ENCODE measurements at places on chromosomes 2 and 18.

DNA sequence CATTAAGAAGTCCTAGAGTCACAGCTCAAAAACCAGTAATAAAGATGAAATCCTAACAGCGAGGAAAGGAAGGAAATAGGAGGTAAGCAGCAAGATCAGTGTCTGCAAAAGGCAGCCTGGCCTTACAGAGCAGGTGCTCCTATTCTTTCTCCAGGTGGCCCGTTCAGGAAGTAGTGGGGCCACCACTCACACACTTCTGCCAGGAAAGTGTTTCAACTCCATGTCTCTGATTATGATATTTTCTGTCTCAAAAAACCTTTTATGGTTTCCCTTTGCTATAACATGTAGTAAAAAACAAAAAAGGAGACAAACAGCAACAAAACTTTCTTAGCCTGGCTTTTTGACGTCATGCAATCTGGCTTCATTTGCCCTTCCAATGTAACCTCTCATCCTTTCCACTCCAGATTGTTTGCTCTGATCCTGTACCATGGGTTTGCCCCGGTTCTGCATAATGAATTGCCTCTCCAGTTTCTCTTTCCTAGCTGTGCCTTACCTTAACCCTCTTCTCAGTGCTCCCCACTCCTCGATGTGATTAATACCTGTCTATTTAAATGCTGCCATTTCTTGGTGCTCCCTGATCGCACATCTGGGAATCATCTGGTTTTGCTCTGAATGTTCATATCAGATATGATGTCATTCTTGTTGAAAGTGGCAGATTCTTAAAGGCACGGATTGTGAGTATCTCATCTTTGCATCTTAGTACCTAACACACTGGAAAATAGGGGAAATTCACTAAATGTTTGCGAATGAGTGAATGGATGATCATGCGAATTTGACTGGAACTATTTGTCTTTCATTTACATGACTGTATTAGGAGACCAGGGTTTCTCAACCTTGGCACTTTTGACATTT is 50.6 kb upstream of the PTPRM start:
- no peak for DNase-seq

GRCh38 chr18:47215554-47216138 is 35.8 kb downstream of the SKOR2 start:
- DNase-seq, result no peak

DNA sequence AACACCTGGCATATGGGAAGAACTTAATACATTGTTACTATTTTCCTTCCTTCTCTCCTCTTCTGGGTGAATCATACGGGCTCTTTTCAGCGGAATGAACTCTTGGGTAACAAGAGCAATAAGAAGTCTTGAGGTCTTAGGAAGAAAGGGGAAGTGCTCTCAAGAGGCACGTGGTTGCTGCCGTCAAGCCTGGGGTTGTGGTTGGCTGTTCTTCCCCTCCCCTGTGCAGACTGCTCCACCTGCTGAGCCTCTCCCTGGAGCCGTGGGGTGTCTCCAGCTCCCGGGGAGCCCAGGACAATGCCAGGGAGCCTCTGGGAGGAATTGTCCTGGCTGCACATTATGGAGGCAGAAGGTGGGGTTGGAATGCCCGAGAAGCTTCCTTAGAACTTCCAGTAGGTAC is 19.4 kb downstream of the TOGARAM2 start:
- peak; percentile 29 for DNase-seq

GRCh38 chr2:212692466-212692865 is 153.9 kb upstream of the ERBB4 start:
- DNase-seq, result no peak

DNA sequence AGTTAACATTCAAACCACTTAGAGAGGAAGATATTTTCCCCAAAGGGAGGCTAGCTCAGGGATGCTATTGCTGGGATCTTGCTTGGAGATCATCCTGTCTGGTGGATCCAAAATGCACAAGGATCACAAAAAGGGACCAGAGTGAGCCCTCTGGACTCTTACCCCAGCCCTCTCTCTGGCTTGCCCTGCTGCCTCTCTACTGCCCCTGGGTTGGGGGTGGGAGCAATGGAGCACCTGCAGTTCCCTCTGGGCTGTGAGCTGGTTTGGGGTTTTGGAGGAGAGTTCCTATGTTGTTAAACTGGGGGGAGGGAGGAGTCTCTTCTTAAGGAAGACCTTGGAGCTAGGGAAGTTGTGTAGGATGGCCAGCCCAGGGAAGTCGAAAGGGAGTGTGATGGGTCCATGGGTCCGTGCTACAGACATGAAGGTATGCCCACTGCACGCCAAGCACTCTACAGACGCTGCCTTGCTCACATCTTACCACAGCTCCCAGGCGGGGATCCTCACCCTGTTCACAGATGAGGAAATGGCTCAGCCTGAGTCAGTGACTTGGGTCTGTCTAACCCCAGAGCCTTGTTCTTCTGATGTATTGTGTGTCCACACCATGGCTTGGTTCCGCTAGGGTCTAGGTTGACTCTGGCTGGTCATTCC is 3.8 kb downstream of the LBH start:
- DNase-seq, result no peak

GRCh38 chr2:110219496-110220189 is 7.3 kb upstream of the MTLN start:
- DNase-seq, result no peak

GRCh38 chr18:39340418-39340817 is 1774.8 kb upstream of the CELF4 start:
- DNase-seq, result no peak

DNA sequence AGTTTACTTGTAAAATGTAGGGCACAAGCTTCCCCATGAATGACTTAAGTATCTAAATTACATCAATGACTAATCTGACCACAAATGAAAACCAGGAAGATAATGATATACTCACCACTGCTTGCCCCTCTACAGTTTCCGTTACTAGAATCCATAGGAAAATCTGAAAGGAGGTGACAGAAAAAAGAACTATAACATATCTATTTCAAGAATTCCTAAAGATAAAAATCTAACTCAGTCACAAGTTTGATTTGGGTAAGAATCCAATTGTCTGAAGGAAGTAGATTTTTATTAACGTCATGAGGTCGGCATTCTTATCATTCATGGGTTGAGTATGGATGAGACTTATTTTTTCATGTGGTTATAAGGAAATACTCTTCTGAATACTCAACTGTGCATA is 7.8 kb downstream of the FRZB start:
- no peak for DNase-seq

DNA sequence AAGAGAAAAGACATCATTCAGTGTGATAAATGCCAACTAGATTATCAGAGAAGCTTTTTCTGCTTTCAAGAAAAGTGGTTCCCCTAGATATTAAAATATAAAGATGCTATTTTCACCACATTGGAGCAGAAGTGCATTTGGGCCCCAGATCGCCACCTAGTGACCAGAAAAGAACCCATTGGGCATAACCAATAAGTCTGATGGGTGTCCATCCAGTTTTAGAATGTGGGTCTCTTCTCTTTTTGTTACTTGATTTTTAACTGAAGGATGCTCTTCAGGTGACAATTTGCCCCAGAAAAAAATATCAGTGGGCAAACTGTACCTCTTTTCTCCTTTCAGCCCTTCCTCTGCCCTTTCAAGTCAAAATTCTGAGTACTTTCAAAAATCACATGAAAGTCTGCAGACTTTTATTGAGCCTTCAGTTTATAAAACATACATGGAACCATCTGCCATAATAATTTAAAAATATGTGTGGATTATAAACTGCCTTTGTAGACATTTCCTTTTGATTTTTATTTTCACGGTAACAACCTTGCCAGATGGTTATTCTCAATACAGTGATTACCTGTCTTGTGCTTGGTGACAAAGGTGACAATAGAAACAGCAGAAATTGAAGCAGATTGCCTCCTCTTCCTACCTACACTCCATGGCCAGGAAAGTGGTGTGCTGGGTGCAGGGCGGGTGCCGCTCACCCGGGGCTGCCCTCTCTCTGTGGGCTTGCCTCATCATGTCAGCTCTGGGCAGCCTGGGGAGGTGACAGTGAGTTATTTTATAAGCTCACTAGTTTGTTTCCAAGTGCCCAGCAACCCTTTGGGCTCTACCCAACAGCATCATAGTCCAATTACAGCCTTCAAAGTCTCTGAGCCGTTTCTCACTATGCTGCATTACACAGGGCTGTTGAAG is 124.5 kb downstream of the DCDC2C start:
- DNase-seq, result no peak

- no peak for DNase-seq
Measured at GRCh38 chr2:41647468-41648050, 400.3 kb upstream of the PKDCC start.

DNA sequence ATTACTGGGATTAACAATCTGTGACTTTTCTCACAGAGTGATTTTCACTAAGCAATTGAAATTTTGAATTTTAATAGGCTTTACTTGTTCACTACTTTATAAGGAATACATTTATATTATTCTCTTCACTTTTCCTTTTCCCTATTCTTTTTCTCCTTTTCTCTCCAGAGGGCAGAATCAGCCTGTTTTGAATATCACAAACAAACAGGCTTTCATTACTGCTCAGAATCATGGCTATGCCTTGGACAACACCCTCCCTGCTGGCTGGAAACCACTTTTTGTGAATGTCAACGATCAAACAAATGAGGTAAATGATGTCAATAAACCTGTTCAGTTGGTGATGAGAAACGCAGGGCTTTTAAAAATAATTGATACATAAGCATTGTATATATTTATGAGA is 35.3 kb downstream of the CPS1 start:
- DNase-seq, result no peak

GRCh38 chr2:155115846-155116245 is 417.4 kb downstream of the KCNJ3 start:
- no peak for DNase-seq

GRCh38 chr2:120430957-120431356 is 85.0 kb downstream of the INHBB start:
- no peak for DNase-seq

DNA sequence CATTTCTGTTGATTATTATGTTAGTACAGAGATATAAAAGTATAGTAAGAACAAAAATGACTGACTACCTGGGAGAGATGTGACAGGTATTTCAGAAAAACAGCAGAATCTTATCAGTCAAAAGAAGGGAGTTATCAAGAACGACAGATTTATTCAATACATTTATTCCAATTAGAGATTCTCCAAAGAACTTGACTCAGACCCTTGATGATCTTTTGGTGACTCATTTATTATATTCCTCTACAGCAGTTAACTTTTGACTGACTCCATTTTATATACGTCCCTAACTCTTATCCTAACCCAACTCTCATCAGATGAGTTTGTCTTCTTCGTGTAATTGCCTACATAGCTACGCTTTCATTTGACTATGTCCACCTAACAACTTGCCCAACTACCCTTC is 91.1 kb downstream of the C2orf74 start:
- DNase-seq, result no peak

DNA sequence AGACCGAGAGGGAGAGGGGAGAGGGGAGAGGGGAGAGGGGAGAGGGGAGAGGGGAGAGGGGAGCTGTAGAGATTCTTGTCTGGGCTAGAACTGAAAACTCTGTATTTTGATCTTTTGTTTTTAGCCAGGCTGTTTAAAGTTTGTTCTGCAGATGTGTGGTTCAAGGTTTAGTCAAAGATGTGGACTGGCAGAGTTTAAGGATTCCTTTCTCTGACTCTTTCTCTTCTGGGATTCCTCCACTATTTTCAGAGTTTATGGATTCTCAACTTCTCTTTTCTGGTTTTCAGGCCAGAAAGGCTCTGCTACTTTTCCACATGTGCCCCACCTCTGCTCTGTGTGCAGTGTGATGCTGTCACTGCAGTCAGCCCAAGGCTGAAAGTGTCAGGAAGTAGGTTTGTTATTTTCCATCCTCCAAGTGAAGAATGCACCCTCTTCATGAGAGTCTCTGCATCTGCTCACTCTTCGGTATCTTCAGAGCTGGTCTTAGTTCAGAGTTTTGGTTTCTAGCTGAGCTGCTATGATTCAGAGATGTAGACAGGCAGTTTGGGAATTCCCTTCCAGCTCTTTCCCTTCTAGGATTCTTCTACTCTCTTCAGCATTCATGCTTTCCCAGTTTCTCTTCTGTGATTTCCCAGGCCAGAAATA is 130.9 kb upstream of the SMAD7 start:
- DNase-seq, result no peak

DNA sequence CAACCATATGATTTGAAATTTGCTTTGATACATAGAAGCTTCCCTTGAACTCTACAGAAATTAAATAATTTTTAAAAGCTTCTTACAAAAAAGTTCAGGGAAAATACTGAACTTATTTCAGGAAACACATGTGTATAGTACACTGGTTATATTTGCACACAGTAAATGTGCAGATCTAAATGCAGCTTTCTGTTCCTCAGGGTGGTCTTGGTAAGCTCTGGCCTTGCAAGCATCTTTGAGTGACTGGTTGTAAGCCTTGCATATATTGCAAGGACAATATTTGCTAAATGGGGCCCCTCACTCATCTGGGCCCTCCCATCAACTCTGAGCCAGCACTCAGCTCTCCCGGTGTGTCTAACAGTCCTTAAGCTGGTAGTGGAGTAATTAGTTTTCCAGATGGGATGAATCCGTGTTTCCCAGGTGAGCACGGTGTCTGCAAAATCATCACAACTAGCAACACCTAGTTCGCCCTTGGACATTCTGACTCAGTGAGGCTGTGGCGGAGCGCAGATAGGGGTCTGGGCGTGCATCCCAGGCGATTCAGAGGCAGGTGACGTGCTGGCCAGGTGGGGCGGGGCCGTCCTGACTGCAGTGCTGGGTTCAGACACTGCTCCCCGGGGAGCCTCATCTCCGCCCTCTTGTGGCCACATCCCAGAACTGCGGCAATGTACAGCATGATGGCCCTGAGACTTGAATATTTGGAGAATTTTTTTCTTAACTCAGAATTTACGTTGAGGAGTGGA is 149.6 kb downstream of the MBP start:
- DNase-seq, result peak; percentile 82

DNA sequence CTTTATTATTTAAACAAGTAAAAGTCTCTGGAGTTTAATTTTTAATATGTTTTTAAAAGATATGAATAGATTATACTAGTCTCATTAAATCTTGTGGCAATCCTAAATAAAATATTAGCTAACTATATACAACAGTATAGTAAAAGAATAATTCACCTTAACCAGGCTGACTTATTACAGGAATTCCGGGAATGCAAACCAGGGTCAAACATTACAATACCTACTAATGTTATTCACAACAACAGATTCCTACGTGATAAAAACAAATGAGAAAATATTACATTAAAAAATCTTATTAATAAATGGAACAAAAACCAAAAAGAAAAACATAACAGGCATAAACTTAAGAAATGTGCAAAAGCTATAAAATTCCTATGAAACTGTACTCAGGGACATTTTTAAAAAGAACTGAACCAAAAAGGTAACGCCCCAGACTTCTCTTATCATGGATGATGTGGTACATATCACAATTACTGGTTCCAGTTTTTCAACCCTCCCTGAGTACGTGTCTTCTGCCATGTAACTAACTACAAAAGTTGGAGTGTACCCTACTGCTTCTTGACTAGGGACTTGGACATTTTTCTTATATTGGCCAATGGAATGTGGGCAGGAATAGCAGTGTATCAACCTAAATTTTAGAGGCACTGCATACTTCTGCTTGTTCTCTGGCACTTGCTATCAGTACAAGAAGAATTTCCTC is 20.2 kb downstream of the TTC21B start:
- no peak for DNase-seq
